CD4-positive, alpha-beta T cell treated with Interleukin-2 at 100 ng/mL for 4 hours (primary cell): ENCODE measurements at places on chromosomes 5 and 9.
A peak's percentile ranks its signal among the peaks of the same experiment; 100 is the strongest.

GRCh38 chr5:42059291-42059690 lies 134.2 kb downstream of the FBXO4 start:
- no peak for DNase-seq

DNA sequence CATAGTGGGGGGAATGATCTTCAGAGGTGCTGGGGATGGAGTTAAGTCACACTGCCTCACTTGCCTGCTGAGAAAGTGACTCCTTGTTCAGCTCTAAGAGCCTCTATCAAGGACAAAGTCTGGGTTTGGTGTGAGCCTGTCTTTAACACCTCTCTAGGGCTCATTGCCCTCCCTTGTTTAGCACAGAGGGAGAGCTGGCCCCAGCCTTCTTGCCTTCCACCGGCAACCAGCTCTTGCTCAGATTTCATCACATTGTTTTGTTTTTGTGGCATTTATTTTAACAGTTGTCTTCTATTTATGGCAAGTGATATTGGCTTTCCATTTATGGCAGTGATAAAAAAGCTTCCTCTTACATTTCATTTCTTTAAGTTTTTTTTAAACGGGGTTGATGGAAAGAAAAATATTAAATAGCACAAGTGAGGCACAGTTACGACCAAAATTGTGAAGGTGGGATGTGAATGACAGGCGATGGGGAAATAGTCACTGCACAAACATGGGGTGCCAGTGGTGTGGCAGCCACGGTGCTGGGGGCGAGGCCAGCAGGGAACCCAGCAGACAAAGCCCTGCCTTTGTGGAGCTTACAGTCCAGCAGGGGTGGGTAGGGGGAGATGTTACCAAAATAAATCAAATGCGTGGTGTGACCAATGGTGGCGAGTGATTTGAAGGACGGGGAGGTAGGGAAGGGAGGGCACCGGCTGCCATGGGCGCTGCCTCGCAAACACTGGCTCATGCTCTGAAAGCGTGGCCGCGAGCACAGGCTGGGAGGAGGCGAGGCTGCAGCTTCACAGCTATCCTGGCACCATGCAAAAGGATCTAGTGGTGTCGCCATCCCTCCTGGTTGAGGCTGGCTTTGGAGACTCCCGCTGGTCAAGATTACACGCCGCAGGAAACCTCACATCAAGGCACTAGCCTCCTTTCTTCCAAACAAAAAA lies 21.2 kb upstream of the UNC5A start:
- DNase-seq: no peak

DNA sequence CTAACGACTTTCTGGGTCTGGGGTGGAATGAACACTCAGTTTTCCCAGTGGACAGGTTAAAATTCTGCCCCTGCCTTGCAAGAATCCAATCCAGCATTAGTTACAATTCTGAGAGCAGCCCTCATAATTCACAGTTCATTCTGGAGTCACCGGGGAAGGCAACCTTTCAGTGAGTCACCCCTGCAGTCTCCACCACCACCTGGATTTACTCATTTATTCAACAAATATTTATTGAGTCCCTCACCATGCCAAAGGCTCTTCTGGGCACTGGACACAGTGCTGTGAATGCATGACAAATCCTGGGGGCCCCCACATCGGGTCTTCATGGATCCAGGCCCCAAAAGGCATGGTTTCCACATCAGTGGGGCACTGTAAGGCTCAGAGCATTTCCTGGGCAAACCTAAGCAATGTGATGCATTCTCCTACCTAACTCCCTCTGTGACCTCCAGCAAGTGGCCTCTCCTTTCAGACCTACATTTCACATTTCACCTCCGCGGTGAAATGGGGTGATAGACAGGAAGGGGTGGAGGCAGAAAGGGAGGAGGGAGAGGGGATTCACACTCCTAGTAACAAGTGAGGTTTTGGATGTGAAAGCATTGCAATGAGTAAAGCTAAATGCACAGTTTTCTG lies 6.4 kb upstream of the MSX2 start:
- no peak for DNase-seq

DNA sequence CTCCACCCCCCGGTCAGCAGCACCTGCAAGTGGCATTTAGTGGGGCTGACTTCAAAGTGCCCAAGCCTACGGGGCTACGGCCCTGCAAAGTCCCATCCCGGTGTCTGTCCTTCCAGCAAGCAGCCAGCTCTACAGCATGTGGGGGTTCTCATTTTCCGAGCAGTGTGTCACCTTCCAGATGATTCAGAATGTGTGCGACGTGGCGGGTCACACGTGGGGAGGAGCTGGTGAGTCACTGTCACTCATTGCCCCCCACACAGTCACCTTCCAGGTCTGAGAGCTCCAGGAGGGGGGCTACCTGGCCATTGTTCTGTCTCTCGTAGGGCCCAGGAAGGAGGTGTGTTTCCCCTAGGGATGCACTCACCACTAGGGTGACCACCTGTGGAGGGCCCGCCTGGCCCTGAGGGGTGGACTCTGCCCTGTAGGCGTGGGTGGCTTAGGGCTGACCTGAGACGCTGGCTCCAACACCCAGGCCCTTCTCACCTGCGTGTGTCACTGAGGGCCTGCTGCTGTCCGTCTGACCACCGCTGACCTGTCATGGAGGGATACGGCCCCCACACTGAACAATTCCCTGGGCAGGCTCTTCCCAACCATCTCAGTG lies 70.2 kb downstream of the SEMA4D start:
- DNase-seq: peak; percentile 83

DNA sequence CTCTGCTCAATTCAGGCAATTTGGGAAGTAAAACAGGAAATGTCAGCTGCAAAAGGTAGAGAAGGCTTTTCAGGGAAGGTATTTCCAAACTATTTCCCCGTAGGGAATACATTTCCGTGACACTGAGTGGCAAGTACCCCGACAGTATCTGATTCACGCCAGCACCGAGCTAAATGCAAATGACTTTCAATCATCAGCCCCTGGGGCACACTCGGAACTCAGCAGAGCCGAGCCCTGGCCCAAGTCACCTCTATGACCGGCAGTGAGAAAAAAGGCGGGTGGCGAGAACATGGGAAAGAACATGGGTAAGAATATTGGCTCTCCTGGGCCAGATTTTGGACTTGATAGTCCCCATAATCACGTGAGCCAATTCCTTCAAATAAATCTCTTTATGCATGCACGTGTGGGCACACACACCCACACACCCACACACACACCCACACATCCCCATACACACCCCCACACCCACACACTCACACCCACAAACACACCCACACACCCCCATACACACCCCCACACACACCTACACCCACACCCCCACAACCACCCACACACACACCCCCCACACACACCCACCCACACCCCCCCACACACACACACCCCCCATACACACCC lies 43.0 kb downstream of the COL23A1 start:
- DNase-seq: no peak

DNA sequence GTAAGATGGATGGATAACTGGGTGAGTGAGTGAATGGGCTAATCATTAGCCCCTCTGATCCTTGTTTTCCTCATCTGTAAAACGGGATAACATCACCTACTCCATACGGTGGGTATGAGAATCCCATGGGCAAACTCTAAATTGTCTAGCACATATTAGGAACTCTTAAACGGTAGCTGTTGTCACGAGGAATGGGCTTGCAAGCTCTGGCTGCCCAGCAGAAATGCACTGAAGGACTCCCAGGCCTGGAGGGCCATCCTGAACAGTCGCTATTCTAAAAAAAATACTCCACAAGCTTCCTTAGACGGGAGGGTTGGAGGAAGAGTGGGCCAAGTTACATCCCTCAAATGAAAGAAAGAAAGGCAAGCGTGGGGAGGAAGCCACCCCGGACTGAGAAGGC lies 711 bp upstream of the POU4F3 start:
- DNase-seq: no peak

- DNase-seq: no peak
Observed at GRCh38 chr5:181035991-181036815, 3.9 kb upstream of the BTNL9 start.

DNA sequence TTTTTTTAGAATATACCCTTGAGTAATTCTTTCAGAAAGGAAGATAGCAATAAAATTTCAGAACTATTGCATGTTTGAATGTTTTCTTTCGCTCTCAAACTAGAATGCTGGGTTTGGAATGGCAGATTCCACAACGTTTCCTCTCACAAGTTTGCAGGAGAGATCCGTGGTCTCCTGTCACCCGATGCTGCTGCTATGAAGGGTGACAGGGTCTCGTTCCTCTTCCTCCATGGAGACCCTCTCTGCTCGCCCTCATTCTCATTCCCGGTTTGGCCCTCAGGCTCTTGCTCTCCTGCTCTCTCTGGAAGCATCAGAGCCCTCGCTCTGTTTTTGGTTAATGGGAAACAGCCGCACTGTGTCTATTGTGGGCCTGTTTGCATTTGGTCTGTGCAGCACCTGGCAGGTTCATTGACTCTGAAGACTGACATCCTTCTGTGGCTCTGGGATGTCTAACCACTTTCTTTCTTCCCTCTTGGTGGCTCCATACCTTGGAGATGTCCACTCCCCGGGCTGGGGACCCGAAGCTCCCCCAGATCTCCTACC lies 12.6 kb upstream of the FAM163B start:
- no peak for DNase-seq

GRCh38 chr5:39665328-39665727 lies 240.5 kb upstream of the DAB2 start:
- no peak for DNase-seq

GRCh38 chr9:127717766-127718165 lies 1.9 kb downstream of the TTC16 start:
- no peak for DNase-seq

GRCh38 chr5:96054311-96055030 lies 92.8 kb upstream of the ELL2 start:
- no peak for DNase-seq

- no peak for DNase-seq
Observed at GRCh38 chr5:7678030-7678429, 172.9 kb downstream of the CFAP90 start.

DNA sequence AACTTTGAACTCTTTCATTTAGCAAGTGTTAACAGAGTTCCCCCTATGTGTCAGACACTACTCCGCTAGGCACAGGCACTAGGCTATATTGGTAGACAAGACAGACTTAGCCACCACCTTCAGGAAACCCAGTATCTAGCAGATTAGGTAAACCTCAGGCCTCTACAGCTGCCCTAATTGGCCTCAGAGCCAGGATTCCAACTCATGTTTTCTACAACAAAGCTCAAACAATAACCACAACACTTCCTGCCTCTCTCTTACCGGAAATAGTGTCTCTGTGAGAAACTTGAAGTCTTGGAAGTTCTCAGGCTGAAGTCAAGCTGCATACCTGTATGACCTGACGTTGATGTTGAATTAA lies 116.6 kb upstream of the SLC44A1 start:
- peak; percentile 85 for DNase-seq

DNA sequence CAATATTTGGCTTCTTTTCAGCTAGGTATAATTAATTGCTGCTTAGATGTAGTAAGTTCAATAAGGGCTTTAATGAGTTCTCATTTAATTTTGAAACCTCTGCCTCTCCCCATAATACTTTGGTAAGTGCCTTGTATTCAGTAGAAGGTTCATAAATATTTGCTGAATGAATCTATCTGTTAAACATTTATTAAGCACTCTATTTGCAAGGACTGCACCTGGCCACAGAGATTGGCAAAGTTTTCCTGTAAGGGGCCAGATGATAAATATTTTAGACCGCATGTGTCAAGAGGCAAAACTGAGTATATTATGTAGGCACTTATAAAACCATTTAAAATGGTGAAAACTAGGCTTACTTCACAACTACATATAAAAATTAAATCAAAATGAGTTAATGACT lies 19.0 kb upstream of the GNA14 start:
- no peak for DNase-seq

GRCh38 chr5:136209346-136209910 lies 16.5 kb upstream of the SMIM32 start:
- DNase-seq: no peak

DNA sequence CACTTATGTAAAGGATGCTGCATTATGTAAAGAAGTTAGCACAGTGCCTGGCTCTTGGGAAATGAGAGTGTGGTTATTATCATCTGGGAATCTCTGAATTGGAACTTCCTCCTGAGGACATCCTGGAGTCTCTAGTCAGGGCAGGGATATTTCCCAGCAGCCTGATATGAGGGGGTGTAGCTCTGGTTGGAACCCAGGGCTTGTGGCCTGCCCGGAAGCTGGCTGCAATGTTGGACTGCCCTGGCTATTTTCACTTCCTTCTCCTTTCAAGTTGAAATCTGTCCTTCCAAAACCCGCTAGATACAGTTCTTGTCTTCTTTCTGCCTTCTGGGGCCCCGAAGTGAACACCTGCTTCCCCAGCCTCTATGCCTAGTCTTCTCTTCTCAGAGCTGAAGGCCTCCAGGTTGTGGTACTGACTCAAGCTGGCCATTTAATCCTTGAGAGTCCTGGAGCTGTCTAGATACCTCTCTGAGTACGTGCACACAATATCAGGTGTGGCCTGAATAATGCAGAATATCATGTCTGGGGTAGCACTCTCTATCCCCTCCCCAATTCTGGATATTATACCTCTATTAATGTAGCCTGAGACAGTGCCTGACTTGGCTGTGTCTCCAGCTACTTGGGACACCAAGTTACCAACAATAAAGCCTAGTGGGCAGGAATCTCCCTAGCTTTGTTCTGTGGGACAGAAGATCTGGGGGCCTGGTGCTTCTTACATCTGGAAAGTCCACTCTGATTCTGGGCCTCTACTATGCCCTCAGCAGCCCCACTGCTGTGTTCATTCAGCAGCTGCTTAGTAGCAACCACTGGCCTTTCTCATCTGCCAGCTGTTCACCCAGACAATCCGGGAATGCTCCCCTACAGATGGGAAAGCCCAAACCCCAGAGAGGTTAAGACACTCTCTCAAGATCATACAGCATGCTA lies 45.0 kb downstream of the SLC6A7 start:
- DNase-seq: no peak

DNA sequence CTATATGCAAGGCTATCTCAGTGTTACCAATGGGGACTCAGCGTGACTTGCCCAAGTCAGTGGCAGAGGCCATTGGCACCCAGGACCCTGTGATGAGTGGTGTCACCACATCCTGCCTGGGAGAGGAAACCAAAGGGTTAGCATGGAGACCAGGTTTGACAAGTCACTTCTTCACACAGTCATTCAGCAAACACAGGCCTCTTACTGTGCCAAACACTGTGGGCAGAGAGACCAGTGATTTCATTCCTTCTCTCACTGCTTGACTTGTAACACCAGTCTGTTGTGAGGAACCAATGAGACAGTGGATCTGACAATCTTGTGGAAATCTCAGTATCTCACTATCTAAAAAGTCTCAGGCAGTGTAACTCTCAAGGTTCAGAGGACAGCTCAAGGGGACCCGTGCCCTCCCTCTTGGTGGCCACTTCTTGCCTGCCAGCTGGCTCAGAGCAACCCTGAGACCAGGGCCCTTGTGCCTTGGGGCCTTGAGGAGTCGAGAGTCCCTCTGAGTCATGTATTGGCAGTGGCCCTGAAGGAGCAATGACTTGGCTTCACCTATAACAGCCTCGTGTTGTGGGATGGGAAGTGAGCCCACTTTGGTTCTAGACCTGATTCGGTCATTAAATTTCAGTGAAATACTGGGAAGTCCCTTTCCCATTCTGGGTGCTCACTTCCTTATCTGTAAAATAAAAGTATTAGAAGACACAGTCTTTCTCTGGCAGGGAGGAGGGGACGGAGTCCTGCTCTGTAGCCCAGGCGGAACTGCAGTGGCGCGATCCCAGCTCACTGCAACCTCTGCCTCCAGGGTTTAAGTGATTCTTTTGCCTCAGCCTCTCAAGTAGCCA lies 1.6 kb downstream of the FABP6 start:
- no peak for DNase-seq

GRCh38 chr5:33688066-33688465 lies 203.7 kb downstream of the ADAMTS12 start:
- DNase-seq: no peak
